ENCODE measurements at places on chromosomes 1 and 21.

GRCh38 chr1:201348211-201348566 lies 29.3 kb downstream of the TNNT2 start:
- DNase-seq = peak; percentile 17

GRCh38 chr1:151222130-151222529 lies 23.8 kb downstream of the PIP5K1A start:
- no peak for DNase-seq

- DNase-seq = no peak
These were observed 3.2 kb downstream of the URB2 start for GRCh38 chr1:229629261-229629660.

- no peak for DNase-seq
These were observed 278.3 kb upstream of the NRIP1 start for GRCh38 chr21:15343066-15343465.

- DNase-seq = no peak
These were observed 42.6 kb upstream of the EPB41 start for GRCh38 chr1:28871631-28872401.

DNA sequence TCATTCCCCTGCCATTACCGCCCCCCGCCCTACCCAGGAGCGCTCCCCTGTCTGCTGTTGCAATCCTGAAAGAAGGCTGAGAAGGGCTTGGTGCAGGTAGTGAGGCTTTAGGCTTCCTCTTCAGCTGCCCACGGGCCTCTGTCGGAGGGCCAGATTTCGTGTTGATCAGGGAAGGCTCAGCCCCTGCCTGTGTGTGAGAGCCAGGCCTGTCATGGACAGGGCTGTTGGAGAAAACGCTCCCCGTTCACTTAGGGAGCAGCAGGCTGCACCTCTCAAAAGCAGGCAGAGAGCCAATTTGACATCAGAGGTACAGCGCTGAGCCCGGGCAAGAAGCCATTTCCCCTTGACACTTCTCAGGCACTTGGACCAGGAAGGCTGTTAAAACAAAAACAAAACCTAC lies 19.0 kb downstream of the TEX35 start:
- peak; percentile 62 for DNase-seq

- no peak for DNase-seq
These were observed 9.2 kb downstream of the RORC start for GRCh38 chr1:151822404-151822803.

- no peak for DNase-seq
These were observed 21.4 kb upstream of the NADK start for GRCh38 chr1:1799716-1800115.

- DNase-seq = no peak
These were observed 19.7 kb downstream of the ITSN1 start for GRCh38 chr21:33662046-33662445.

- no peak for DNase-seq
These were observed 90.0 kb downstream of the TYW3 start for GRCh38 chr1:74822851-74823401.

GRCh38 chr1:6578624-6579373 lies 995 bp upstream of the ZBTB48 start:
- DNase-seq = no peak

DNA sequence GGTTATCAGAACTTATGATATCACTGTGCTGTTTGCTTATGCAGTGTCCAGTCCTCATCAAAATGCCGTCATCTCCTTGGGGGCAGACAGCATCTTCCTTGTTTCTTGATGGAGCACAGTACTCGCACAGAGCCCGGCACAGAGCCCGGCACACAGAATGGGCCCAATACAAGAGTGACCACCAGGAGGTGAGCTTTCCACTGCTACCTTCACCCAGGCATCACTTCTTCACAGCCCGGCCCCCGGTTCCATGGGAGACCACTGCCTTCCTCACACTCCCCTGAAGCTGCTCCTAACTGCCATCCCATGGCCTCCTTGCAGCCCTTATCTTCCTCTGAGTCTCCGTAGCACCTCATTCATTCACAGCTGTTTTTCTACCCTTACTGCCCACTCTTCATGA lies 94.0 kb downstream of the TNR start:
- DNase-seq = no peak

DNA sequence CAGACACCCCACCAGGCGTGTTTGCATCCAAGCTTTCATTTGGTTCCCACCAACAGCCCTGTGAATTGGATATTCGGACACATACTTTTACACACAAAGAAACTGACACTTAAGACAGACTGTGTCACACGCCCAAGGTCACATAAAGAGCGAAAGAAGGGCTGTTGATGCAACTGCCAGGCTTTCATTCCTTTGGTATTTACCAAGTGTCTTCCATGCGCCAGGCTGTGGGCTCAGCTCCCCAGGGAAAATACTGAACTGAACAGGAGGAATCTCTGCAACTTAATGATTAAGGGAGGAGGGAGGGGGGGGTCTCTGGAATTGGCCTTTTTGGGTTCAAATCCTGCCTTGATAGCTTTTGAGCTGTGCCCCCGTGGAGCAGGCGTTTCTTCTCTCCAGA lies 122.8 kb downstream of the ACTL8 start:
- no peak for DNase-seq

DNA sequence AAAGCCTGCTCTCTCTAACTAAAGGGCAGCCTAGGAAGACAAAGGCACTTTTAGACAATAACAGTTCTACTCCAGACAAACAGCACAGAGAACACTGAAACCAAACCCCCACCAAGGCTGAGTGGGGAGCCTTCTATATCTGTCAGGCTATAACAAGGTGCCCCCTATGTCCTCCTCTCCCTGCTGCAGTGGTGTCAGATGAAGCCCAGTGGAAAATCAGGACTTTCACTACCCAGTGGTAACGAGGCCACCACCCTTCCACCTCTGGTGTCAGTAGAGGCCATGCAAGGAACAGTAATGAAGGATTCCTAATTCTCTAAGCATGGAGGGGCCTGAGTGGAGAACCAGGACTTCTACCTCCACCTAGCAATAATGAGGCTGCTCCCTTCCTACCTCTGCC lies 83.7 kb downstream of the ZSWIM5 start:
- no peak for DNase-seq

GRCh38 chr1:199789141-199789540 lies 238.4 kb upstream of the NR5A2 start:
- DNase-seq = no peak

DNA sequence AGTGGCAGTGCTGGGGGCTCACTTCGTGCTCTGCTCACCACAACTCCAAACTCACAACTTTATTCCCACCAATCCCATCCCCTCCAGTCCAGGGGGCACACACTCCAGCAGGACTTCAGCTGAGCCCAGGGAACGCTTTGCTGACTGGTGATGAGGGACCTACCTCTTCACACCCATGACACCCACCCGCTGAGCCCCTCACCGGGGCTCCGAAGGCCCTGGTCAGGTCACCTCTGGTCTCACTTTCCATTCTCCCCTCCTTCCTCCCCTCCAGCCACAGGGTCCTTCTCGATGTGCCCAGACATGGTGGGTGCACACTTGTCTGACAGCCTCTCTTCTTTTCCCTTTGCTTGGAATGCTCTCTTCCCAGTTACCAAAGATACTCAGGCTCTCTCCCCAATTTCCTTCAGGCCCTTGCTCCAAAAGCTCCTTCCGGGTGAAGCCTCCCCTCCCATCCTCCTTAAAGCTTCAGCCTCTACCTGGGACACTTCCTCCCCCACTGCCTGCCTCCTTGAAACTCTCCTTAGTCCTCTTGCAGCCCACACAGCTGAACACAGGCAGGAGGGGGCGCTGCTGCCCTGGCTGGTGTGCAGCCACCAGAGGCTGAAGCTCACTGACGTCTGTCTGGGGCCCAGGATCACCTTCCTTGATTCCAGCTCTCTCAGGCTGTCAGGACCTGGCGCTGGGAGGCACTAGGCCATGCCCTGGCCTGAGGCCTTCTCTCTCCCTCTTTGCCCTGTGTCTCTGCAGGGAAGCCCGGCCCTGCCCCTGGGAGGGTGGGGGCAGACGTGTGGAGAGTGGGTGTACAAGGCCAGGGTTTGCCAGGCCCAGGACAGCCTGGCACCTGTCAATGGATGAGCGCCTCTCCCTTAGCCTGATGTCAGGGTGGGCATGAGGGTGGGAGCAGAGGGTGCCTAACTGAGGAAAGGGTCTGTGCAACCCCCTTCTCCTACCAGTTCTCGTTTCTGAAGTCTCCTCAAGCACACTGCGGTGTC lies 1.6 kb downstream of the KCNE1 start:
- DNase-seq = peak; percentile 2

- DNase-seq = no peak
These were observed 92.6 kb downstream of the NID1 start for GRCh38 chr1:235972311-235972689.

GRCh38 chr1:244163861-244164510 lies 112.9 kb downstream of the ZBTB18 start:
- no peak for DNase-seq

DNA sequence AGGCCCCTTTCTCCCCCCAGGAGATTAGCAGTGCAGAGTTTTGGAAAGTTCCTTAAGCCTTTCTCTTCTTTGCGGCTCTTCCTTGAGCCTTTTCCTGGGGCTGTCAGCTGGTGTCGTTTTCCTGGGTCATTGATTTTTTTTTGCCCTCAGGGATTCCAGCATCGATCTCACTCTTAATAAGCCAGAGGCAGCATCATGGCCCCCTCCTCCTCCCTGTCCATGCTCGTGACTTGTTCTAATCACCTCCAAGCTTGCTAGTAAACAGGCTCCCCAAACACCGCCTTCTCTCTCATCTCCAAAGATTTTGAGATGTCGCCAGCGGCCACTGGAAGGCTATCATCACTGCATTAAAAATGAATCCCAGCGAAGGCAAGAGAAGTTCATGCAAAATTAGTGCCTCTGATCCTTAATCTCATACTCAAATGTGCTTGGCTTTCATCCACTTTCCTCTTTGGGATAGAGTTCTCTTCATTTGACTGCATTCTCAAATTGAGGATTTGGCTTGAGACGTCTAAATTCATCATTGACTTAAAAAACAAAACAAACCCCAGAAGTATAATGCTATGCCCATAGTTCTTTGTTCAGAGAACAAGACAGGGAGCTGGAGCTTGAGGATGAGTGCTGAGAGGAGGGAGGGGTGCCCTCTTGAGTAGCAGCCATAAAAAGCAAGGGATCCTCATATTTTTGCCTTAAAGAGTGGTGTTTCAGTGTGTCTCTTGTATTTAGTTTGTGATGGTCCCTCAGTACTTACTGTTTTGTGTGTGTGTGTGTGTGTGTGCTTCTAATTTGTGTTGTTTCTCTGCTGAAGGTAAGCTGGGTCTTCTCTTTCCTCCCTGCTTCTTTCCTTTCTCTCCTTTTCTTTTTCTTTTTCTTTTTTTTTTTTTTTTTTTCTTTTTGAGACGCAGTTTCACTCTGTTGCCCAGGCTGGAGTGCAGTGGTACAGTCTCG lies 3.2 kb downstream of the EVA1C start:
- DNase-seq = no peak

DNA sequence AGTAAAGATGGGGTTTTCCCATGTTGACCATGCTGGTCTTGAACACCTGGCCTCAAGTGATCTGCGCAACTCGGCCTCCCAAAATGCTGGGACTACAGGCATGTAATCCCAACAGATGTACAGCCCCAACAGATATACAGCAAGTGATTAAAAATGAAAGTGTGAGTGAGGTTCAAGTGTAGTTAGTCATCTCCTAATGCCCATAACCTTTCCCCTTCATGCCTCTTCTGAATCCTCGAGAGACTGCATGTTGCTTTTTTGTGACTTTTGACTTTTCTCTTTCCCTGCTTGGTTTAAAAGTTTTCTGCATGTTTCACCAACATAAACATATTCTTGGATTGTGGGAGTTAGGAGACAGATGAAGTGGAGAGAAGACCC lies 31.2 kb downstream of the KCNK2 start:
- no peak for DNase-seq

DNA sequence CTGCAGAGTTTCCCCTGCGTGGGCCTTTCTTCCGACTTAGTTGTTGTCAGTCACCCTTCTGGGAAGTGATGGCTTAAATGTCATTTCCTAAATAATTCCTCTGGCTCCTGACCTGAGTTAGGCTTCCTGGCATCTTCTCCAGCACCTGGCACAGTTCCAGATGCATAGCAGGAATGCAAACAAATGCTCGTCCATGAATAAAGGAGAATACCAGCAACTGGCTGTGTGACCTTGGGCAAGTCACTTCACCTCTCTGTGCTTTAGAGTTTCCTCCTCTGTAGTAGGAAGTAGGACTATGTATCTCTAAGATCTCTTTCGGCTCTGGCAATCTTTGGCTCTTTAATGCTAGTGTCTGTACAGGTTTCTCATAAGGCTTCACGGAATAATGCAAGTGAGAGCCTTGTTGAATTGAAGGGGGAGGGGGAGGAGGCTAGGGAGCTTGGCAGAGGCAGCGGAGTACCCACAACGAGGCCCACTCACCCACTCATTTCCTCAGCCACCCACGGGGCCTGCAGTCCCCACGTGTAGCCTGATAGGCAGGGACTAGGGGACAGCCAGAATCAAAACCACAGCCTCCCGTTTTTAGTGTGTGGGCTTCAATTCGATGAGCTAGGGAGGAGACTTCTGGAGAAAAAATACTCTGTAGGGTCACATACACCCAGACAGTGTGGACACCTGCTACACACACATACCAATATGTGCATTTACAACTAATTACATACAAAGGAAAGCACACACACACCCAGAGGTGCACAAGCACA lies 48.1 kb downstream of the TENT5C start:
- DNase-seq = no peak

DNA sequence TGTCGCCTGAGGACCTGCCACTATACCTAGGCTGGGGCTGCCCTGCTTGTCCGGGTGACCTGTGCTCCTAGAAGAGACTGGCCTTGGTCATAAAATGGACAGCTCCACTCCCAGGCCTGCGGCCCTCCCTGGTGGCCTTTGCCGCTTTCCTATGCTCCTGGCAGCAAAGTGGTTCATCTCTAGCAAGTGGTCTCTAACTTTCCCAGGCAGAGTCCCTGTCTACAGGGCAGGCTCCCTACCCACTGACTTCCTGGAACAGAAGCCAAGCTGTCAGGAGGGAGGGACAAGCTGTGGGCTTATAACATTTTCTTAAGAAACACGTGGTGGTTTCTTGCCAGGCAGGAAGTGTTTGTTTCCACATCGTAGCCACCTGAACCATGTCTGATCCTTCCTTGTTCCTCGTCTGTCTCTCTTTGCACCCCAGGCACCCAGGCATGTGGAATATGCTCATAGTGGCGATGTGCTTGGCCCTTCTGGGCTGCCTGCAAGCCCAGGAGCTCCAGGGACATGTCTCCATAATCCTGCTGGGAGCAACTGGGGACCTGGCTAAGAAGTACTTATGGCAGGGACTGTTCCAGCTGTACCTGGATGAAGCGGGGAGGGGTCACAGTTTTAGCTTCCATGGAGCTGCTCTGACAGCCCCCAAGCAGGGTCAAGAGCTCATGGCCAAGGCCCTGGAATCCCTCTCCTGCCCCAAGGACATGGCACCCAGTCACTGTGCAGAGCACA lies 10.1 kb downstream of the H6PD start:
- no peak for DNase-seq

All from NCI-H1105 treated with DMSO at 0.1 percent for 48 hours (cell line).